ENCODE measurements at places on chromosomes 6 and 20.

GRCh38 chr6:22007469-22007868 lies 289.4 kb downstream of the PRL start:
- DNase-seq = no peak

DNA sequence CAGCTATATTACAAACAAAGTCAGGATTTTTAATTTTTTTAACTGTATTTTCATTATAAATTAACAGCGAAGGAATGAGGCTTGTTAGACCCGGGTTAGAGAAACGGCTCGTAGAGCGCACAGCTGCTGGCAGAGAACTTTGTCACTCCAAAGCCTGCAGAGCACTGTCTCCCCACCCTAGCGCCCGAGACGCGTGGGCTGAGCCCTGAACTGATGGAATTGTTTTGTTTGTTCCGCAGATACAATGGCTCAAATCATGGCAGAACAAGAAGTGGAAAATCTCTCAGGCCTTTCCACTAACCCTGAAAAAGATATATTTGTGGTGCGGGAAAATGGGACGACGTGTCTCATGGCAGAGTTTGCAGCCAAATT lies 810 bp downstream of the LAMP5 start:
- DNase-seq = peak; percentile 35

- DNase-seq = no peak
Observed at GRCh38 chr6:5367510-5367909, 106.2 kb downstream of the FARS2 start.

- DNase-seq = no peak
Observed at GRCh38 chr6:63883597-63883996, 248.0 kb downstream of the PHF3 start.

GRCh38 chr6:72715119-72715518 lies 93.3 kb downstream of the KCNQ5 start:
- DNase-seq = no peak

DNA sequence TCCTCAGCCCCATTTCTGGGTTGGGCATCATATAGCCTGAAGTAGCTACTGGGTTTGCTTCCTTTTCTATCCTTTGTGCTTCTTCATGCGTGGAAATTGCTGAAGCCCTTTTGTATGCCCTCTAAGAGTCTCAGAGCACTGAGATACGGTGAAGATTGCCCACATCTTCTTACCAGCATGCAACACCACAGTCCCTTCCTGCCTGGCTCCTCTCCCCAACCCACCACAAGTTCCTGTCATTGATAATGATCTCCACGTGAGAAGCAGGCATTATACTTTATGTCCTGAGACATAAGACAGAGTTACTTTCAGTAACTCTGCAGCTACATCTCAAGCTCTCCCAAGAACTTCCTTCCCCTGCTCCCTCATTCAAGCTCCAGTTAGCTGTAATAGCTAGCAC lies 15.8 kb upstream of the PLCB4 start:
- DNase-seq = no peak

GRCh38 chr6:100768816-100769351 lies 112.2 kb downstream of the ASCC3 start:
- DNase-seq = no peak

DNA sequence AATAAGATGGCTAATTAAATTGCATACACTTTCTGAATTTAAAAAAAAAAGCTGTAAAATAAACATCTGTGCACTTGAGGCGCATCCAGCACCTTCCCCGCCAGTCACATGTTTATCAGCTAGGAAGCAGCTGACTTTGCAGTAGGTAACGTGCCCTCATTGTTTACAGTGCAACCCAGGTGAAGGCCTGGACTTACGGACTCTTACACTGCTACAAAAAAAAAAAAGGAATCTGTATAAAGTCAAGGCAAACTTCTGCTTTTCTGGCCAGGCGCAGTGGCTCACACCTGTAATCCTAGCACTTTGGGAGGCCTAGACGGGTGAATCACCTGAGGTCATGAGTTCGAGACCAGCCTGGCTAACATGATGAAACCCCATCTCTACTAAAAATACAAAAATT lies 327.8 kb downstream of the CDH4 start:
- DNase-seq = no peak

GRCh38 chr6:7260291-7261031 lies 52.5 kb downstream of the SSR1 start:
- peak; percentile 54 for DNase-seq

GRCh38 chr6:154930451-154930851 lies 64.7 kb upstream of the TIAM2 start:
- no peak for DNase-seq

DNA sequence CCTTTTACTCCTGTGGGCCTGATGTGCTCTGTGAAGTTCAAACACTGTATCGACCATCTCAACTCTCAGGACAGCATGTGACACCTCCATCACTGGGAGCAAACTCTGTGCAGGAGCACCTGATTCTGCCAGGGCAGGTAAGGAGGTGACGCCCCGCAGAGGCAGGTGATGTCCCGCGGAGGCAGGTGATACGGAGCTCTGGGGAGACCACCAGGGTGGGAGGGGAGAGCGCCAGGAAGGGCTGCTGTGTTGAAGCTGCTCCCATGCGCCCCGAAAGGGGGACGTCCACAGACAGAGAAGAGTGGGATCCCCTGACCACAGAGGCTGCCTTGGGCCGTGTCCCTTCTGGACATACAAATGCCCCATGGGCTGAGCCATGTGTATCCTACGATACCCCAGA lies 58.3 kb downstream of the DACT2 start:
- DNase-seq = peak; percentile 42

DNA sequence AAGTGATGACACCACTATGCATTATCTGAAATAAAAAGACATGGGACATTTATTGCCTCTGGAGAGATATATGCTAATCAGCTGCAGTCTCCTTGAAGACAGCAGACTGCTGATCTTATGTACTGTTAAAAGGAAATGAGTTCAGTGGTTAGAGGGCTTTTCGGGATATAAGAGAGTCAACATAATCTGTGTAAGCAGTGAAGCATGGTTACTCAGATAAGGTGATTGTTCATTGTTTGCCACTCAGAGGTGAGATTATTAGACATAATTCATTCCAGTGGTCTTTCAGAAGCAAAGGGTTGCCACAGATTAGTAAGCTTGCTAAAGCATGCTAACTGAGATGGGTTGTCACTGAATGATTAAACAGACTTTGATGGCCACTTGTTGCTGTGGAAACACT lies 1450.7 kb upstream of the ADGRB3 start:
- DNase-seq = no peak

DNA sequence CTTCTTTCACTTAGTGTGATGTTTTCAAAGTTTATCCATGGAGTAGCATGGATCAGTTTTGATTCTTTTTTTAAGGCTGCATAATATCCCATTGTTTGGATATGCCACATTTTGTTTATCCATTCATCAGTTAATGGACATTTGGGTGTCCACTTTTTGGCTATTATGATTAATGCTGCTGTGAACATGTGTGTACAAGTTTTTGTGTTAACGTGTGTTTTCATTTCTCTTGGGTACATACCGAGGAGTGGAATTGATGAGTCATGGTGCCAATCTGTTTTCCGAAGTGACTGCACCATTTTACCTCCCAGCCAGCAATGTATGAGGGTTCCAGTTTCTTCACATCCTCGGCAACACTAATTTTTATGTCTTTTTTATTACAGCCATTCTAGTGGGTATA lies 78.4 kb upstream of the CCDC28A start:
- DNase-seq = no peak

GRCh38 chr6:7691675-7692452 lies 34.0 kb upstream of the BMP6 start:
- peak; percentile 60 for DNase-seq

DNA sequence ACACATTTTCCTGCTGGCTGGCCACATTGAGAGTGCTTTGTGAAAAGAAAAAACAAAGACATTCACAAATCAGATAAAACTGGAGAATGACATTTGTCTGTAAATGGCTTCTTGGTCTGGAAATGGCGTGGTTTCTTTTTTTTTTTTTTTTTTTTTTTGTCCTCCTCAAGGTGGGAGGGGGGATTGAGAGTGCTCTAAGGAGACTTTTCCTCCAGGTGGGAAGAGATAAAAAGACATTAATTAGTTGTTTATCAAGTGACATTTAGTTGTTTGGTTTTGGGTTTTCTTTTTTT lies 40.4 kb downstream of the GNAS start:
- DNase-seq = no peak

DNA sequence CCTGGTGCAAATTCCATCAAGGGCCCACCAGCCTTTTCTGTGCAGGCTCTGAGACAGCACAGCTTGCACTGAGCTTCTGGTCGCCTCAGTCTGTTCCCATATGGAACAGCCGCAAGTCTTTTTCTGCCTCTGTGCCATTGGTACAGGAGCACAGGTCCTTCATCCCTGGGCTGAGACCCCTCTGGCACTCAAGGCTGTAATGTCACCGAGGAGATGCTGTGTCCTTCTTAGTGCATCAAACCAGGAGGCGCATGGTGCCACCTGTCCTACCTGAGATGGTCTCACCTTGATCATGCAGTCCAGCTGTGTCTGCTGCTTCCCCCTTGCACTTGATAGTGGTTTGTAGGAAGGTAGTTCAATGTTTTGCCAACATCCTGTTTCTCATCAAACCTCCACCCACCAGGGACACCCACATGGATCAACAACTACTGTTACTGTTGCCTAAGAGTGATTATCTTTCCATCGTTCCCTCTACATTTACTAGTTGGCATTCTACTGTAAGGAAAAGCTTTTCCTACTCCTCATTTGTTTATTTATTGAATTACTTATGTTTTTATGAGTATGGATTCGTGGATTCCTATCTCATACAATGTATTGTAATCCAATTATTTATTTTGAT lies 29.0 kb downstream of the FAM50B start:
- no peak for DNase-seq

DNA sequence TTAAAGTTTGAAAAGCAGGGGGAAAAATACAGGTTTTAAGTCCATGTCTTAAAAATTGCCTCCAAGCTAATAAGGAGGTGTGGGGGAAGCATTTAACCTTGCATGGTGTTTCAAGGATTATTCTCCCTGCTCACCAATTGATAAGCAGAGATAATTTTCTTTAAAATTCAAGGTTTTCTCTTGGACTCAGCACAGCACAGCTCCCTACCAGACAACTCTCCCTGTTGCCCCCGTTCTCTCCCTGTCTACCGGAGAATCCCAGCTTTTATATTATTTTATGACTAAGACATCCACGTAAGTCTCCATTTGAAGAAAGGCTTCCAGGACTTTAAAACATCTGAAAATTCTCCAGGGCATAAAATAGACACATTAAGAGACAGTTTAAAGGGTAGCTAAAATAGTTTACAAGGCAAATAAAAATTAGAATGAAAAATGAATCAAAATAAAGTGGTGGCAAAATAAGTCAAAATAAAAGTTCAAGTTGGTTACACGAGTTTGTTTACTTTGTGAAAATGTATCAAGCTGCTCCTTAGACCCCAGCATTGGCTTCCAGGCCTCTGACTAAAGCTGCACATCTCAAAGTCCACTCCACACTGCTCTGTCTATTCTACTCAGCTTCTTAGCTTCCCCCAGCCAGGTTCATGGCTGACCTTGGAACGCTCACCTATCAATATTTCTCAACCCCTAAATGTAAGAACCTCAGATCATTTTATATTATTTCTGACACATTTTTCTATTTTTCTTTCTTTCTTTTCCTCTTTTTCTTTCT lies 188.6 kb upstream of the PLCB4 start:
- no peak for DNase-seq

DNA sequence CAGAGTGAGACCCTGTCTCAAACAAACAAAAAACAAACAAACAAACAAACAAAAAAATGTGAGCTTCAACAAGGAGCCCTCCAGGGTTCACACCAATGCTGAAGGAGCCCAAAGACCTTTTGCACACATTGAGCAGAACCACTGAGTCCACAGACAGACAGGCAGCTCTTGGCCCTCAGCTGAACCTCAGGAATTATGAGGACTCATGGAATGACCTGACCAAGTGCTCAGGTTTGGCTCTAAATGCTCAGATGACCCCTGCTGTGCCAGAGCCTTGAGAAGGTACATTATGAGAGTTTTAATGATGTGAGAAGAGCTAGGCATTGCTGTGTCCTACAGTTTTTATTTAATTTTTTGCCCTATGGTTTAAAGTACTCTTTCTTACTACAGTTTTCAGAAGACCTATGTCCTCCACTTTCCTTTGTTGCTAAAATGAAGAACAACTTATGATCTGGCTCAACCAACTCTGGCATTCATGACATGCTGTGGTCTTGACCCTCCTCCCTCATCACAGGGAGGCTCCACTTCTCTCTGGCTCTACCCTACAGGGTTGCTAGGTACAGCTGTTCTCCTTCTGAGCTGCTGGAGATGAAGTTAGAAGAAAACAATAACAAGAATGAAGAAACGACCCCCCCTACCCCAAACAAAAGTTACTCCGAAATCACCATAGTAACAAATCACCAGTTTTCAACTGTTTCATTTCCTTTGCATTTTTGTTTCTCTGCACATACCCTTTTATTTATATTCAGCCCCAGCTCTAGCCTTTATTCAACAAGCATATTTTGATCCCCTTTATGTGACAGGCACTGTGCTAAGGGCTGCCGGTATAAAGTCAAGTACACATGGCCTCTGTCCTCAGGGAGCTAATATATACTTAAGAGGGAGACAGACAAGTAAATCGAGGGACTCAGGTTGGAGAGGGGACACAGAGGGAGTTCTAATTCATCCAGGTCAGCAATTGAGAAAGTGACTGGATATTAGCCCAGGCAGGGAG lies 128.7 kb upstream of the TRAF3IP2 start:
- DNase-seq = no peak

DNA sequence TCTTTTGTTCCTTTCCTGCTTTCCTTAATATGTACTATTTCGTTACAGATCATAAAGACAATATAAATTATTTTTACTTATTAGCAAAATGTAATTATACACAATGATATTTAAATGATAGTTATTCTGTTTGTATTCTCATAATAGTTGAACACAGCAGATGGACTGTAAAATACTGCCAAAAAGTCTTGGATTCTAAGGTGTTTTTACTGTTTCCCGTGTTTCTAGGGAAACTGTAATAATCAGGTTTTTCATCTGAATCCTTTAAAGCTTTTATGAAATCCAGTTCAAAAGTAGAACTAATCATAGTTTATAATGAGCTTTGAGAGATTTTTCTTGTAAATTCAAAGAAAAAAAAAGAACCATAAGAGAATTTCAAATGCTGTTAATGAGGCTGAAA lies 148.4 kb downstream of the GRIK2 start:
- no peak for DNase-seq

- DNase-seq = no peak
Observed at GRCh38 chr6:105401247-105402089, 1.4 kb downstream of the PREP start.

All from DMS53 (cell line).